ENCODE measurements at places on chromosomes 13 and 19.

GRCh38 chr13:46795321-46795720 is 1.6 kb downstream of the ESD start:
- no peak for DNase-seq

- no peak for DNase-seq
These were observed 98.6 kb downstream of the GADD45B start for GRCh38 chr19:2574478-2574931.

GRCh38 chr13:111956261-111957151 is 110.4 kb upstream of the SOX1 start:
- no peak for DNase-seq

- no peak for DNase-seq
These were observed 20.8 kb upstream of the ZNF266 start for GRCh38 chr19:9456018-9456689.

- no peak for DNase-seq
These were observed 40.8 kb downstream of the SLC7A9 start for GRCh38 chr19:32828643-32829344.

DNA sequence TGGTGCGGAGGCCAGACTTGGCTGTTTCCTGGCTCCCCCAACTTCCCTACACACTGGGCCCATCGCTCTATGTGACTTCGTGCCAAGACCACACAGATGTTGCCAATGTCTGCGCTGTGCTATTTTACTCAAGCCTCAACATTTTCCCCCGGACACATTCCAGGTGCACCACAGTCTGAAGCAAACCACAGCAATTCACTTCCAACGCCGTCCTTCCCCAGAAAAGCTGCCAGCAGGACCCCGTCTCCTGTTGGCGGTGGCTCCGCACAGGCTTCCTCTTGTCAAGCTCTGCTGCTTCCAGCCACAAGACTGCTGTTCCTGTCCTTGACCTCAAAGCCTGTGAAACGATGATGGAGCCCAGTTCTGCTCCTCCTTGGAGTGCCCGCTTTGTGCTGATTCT is 100.7 kb downstream of the CRYL1 start:
- no peak for DNase-seq

DNA sequence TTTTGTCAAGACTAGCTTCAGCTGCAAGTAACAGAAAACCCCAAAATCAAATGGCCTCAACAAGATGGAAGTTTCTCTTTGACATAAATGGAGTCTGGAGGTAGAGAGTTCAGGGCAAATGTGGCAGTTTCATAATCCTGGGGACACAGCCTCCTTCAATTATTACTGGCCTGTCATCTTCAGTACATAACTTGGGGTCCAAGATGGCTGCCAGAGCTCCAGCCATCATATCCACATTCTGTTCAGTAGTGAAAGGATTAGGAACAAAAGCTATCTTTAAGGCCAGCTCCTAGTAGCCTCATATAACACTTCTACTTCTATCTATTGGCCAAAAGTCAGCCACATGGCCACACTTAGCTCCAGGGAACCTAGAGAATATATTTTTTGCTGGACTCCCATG is 15.0 kb upstream of the IGSF23 start:
- DNase-seq = no peak

DNA sequence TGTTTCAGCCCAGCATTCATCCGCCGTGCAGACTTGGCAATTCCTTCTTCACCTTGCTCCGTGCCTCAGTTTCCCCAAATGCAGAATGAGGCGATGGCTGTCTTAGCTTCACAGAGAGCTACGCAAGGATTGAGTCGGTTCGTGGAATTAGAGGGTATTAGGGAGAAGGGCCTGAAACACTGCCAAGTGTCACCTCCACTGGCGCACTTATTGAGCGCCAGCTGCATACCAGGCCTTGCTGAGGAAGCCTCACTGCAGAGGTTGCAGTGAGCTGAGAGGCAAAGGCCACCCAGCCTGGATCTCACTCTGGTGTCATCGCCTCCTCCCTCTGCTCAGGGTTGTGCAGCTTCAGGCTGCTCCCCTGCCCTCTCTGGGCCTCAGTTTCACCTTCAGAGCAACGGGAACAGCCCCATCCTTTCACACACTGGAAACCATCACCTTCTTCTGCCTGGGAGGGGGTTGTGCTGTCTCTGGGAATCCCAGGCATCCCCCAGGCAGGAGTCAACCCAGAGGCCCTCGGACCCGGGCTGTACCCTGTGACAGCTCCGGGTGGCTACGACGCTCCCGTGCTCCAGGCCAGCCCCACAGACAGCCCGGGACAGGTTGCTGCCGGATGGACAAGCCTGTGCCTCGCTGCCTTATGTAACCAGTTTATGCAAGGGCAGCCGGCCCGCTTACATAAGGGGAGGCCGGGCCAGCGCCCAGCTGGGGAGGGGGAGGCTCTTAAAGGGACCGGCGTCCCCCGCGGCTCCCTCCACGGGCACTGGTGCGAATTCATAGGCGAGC is 31.9 kb downstream of the NFIC start:
- DNase-seq = no peak

DNA sequence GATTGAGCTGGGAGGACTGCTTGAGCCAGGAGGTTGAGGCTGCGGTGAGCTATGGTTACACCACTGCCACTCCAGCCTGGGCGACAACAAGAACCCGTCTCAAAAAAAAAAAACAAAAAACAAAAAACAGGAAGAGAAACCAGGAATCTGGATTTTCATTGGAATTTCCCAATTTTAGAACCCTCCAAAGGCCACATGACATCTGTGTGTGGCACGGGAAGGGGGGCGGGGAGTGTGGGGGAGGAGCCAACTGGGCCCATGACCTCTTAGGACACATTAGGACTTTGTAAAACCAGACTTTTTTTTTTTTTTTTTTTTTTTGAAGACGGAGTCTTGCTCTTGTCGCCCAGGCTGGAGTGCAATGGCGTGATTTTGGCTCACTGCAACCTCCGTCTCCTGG is 21.2 kb upstream of the MYDGF start:
- DNase-seq = no peak

- DNase-seq = peak; percentile 57
These were observed 5.4 kb upstream of the ARGLU1 start for GRCh38 chr13:106573284-106573846.

- no peak for DNase-seq
These were observed 151.3 kb downstream of the CYSLTR2 start for GRCh38 chr13:48804821-48805601.

GRCh38 chr13:110162053-110162452 is 144.9 kb downstream of the COL4A1 start:
- DNase-seq = no peak

DNA sequence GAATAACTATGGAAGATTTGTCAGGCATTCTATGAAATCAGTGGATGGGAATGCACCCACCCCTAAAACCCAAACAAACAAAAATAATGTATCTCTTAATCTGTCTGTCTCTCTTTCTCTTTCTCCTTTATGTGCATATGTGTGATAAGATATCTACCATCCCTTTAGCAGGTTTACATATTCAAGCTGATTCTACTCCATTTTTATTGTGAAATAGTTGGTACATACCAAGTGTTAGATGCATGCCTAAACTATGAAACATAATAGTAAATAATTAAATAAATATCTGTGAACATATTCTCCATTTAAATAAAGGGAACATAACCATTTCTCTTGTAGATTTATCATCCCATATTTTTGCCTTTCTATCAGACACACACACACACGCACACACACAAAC is 121.8 kb upstream of the PCDH9 start:
- DNase-seq = no peak

DNA sequence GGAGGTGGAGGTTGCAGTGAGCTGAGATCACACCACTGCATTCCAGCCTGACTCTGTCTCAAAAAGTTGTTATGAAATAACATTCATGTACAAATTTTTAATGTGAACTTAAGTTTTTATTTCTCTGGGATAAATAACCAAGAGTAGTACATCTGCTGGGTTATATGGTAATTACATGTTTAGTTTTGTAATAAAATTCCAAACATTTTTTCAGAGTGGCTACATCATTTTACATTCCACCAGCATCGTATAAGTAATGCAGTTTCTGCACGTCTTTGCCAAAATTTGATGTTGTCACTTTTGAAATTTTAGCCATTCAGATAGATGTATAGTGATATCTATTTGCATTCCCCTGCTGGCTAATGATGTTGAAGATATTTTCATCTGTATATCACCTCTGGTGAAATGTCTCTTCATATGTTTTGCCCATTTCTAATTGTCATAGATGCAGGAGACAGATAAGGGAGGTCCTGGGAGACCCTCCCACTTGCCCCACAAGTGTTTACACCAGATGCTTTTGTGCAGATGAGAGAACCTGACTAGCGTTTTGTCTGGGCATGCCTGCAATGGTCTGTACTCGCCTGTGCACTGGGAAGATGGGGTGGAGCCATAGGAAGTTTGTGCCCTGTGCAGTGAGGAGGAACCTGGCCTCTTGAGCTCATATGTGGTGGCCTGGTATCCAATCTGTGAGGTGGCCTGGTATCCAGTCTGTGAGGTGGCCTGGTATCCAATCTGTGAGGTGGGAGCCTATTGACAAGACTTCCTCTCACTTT is 12.7 kb upstream of the KBTBD6 start:
- no peak for DNase-seq

- DNase-seq = no peak
These were observed 91.7 kb downstream of the HSPH1 start for GRCh38 chr13:31069808-31070534.

DNA sequence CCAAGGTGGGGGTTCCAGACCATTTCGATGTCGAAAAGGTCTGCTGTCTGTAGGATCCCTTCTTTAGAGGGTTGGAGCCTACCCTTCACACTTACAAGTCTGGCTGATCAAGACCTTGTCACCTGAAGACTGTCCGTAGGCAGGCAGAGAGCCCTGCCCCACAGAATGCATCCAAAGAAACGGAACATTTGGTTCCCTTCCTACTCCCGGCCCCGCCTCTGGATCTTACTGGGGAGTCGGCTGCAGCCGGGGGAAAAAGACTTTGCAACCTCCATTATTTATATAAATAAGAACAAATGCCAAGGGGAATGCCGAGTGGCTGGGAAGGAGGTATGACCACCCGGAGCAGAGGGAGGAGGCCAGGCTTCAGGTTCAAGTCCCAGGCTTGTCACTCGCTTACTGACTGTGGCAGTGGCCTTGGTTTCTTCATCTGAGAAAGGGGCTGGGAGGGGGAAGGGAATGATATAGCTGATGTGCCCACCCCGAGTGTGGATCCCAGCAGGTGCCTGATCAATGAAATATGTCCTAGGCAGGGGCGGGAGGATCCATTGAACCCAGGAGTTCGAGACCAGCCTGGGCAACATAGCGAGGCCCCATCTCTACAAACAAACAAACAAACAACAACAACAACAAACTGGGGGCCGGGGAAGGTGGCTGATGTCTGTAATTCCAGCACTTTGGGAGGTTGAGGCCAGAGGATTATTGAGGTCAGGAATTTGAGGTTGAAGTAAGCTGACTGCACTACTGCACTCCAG is 48.7 kb downstream of the RFX2 start:
- DNase-seq = no peak

DNA sequence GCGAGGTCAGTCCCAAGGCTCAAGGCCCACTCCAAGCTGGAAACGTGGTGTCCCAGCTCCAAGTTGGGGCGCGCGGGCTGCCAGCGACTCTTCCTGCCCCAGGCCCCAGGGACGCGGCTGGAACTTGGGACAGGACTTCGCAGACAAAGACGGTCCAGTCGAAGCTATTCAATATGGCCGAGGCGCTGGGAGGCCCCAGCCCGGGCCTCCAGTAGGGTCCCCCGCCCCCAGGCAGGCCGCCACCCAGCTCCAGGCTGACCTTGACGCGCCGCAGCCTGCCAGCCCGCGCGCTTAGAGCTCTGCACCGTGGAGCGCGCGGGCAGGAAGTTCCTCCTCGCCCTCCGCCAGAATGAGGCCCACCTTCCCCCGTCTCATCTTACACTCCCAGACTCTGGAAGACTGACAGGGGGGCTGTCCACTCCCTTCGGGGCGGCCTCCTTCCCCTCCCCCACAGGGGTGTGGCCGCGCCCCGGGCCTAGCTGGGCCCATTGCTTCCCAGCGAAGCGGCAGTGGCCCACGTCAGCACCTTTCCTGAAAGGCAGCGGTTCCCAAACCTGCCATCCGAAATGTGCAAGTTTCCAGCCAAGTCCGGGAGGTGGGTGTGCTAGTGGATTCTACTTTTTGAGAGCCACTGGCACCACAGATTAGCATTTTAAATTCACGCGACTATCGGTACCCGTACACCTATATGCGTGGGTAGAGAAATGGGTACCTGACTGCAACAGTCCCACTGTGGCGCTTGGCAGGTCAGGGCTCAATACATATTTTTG is at the start of gene CCDC8:
Gene CCDC8 (minus strand): TSS at position 303 of the 770 bp plus-strand sequence. CDS start 754 bp downstream, outside the sequence.
- peak; percentile 70 for DNase-seq

DNA sequence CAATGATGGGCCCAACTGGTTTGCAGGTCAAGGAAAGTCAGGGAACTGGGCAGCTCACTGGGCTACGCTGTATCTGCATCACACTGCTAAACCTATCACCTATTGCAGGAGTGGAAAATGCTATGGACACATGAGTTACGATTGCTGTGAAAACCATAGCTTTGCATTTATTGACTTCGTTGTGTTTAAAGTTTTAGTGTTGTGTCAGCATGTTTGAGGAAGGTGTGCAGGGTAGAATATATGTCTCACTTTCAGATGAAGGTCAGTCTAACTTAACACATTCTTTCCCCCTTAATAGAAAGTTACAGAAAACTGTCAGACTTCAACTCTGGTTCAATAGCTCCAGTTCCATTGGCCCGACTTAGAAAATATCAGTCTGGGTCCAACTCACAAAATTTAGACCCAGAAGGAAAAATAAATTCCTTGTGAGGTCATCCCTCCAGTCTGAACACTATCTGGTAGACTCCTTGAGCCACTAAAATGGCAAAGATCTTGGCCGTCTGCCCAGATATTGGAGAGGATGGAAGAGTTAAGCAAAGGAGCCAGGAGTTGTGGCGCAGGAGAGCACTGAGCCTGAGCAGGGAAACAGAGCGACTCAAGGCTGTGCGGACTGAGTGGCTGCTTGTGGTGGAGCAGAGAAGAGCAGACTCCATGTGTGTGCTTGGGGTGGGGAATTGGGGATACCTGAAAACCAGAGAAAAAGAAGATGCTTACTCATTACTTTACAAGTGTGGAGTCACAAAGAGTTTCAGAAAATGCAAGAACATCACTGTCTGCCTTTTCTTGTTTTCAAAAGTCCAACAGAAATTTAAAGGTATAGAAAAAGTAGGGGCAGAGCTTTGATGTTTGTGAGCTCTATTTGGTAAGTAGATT is 518.5 kb downstream of the FGF9 start:
- DNase-seq = no peak

DNA sequence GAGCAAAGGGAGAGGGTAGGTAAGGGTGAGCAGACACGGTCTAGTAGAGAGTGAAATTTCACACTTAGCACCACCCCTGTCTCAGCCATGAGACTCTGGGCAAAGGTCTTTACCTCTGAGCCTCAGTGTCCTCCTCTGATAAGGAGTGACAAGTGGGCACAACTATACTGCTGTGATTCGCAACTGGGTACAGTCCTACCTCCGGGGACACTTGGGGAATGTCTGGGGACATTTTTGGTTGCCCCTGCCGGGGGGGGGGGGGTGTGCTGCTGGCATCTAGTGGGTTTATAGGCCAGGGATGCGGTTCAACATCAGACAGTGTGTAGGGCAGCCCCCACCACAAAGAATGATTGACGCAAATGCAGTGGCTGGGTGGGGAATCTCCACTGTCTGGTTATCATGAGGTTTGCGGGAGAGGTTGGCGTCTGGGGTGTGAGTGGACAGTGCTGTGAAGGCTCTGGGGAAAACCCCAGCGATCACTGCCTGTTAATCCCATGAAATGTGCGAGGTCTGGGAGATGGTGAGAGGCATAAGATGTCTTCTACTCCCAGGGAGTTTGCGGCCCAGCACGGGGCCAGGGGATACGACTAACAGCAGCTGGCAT is 4.3 kb downstream of the NACC1 start:
- no peak for DNase-seq

- DNase-seq = no peak
These were observed at the start of gene SERTM1 for GRCh38 chr13:36673838-36674326. Gene SERTM1, plus strand, starts transcription at chr13:36674020. Its CDS starts 21,059 bp downstream, at chr13:36695079.

- DNase-seq = no peak
These were observed 2.5 kb upstream of the TMEM255B start for GRCh38 chr13:113756441-113757097.

GRCh38 chr13:60583196-60583888 is 186.3 kb downstream of the TDRD3 start:
- DNase-seq = peak; percentile 90

Data from stromal cell of bone marrow (primary cell).